IMR-90 (cell line): ENCODE measurements at places on chromosomes 3 and 15. TPM values are rescaled to one million over a fixed set of nuclear protein-coding genes. Genes with fewer than 3 reads are reported as not detected.

DNA sequence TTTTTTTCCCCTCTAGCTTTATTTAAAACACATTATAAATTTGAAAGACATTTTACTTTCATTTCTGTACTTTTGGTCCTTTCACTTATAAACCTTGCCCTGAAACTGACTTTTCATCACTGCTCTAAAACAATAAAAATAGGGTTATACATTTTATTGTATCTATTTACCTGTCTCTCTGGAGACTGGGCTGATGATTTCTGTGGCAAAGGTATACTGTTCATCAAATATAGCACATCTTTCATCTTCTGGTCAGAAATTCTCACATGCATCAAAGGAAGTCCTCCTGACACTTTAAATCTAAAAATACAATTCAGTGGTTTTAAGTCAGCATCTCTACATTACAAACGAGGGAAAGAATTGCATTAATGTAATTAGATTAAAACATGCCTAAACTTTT lies 86.1 kb downstream of the VPS13C start:
- no peak overlapping the region for H3K27ac ChIP-seq
- H3K4me3 ChIP-seq: no peak overlapping the region
- H3K27me3 ChIP-seq: no peaks in the 10 kb centered on the region
- peaks cover 3% of the 10 kb centered on the region; the same call in 1 of the 2 replicates for H3K4me1 ChIP-seq
- DNase-seq: no peak
- peaks cover 6% of the 10 kb centered on the region for H3K36me3 ChIP-seq

Gene SLC35G2
- total RNA-seq: 6.6 and 8.6 TPM in 2 replicates

Gene SLC51B
- not detected in 2 replicates for total RNA-seq

Gene TOMM70
- 35.1 and 50.0 TPM in 2 replicates for total RNA-seq
